Small intestine (tissue), 16 donors: ENCODE measurements at places on chromosomes 7 and 10. TPM values are rescaled to one million over a fixed set of nuclear protein-coding genes. Genes with fewer than 3 reads are reported as not detected.
A peak's percentile ranks its signal among the peaks of the same experiment; 100 is the strongest.

Gene GJC3
- not detected for polyA plus RNA-seq

Gene ERVW-1
- polyA plus RNA-seq = not detected

Gene NANOS1
- polyA plus RNA-seq = not detected

Gene ANKRD1
- polyA plus RNA-seq = 0.12 TPM

Gene PCDH15
- 0.12 TPM for polyA plus RNA-seq

Gene CRTAC1
- 2.3 TPM for polyA plus RNA-seq

Gene SOSTDC1
- 1.1 TPM for polyA plus RNA-seq

Gene SHH
- 0.27 TPM for polyA plus RNA-seq

Gene DPY19L1
- 2.2 TPM for polyA plus RNA-seq

Gene UCMA
- not detected for polyA plus RNA-seq

Gene NKX2-3
- 10.0 TPM for polyA plus RNA-seq

Gene SLC25A40
- polyA plus RNA-seq = 37.5 TPM

Gene GDF10
- polyA plus RNA-seq = 0.63 TPM

Gene FAM237B
- polyA plus RNA-seq = not detected

DNA sequence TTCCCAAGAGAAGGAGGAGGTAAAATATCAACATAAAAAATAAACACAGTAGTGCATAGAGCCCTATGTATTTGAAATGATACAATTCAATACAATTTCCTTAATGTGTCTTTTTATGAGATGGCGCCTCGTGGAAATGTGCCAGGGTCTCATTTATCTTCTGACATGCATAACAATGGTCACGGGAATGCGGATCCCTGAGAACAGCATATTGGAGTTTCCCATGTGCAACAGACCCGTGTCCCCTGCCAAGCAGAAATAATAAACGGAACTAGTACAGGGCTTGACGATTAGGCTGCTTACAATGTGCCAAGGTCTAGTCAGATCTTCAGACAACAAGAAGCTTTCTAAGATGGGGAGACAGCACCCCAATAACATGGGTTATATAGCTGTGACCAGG, 217.9 kb downstream of the ARHGAP21 start:
- H3K36me3 ChIP-seq = peaks cover 44% of the 10 kb centered on the region
- DNase-seq = no peak
- H3K4me1 ChIP-seq = no peaks in the 10 kb centered on the region
- no peak overlapping the region for H3K27ac ChIP-seq

DNA sequence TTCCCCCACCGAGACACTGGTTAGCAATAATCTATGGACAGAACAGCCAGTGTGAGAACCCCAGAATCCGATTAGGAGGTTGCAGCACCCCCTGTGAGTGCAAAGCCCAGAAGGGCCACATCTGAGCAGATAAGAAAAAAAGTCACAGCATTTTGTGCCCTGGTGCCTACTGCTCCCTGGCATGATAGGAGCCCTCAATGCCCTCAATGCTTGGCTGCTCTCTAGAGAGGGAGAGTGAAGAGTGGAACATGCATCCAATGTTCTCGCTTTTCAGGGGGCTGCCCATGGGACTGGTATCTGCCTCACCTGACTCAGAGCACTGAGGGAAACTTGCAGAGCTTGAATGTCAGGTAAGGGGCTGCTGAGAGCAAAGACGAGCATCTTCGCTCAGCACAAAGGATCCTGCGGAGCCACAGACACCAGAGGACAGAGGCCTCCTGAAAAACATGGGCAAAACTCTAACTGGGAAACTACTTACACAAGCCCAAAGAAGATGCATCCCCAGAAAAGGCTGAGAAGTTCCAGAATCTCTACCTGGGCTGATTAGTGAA, 98.0 kb upstream of the FAM20C start:
- no peak overlapping the region for H3K27ac ChIP-seq
- DNase-seq = no peak
- no peaks in the 10 kb centered on the region for H3K36me3 ChIP-seq
- no peaks in the 10 kb centered on the region for H3K4me1 ChIP-seq
- H3K27me3 ChIP-seq = no peaks in the 10 kb centered on the region

GRCh38 chr10:31918671-31919409, 9.8 kb downstream of the ARHGAP12 start:
- DNase-seq = no peak
- H3K4me3 ChIP-seq = no peak overlapping the region
- H3K27me3 ChIP-seq = no peaks in the 10 kb centered on the region
- H3K27ac ChIP-seq = no peak overlapping the region
- no peaks in the 10 kb centered on the region for H3K36me3 ChIP-seq
- no peaks in the 10 kb centered on the region for H3K4me1 ChIP-seq

GRCh38 chr10:104784452-104784851, 143.4 kb downstream of the SORCS3 start:
- H3K27me3 ChIP-seq = no peaks in the 10 kb centered on the region
- H3K4me1 ChIP-seq = no peaks in the 10 kb centered on the region
- H3K4me3 ChIP-seq = no peak overlapping the region
- no peak for DNase-seq
- no peak overlapping the region for H3K27ac ChIP-seq

DNA sequence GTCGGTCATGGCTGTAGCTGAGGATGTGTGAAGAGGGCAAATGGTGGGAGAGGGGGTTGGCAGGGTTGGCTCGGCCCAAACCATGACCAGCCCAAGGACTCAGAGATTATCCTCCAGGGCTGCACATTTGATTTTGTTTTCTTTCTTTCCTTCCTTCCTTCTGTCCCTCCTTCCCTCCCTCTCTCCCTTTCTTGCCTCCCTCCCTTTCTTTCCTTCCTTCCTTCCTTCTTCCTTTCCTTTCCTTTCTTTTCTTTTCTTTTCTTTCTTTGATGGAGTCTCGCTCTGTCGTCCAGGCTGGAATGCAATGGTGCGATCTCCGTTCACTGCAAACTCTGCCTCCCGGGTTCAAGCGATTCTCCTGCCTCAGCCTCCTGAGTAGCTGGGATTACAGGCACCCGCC, 3.8 kb downstream of the SSC4D start:
- DNase-seq = no peak
- no peaks in the 10 kb centered on the region for H3K36me3 ChIP-seq
- no peak overlapping the region for H3K27ac ChIP-seq
- H3K4me3 ChIP-seq = no peak overlapping the region

DNA sequence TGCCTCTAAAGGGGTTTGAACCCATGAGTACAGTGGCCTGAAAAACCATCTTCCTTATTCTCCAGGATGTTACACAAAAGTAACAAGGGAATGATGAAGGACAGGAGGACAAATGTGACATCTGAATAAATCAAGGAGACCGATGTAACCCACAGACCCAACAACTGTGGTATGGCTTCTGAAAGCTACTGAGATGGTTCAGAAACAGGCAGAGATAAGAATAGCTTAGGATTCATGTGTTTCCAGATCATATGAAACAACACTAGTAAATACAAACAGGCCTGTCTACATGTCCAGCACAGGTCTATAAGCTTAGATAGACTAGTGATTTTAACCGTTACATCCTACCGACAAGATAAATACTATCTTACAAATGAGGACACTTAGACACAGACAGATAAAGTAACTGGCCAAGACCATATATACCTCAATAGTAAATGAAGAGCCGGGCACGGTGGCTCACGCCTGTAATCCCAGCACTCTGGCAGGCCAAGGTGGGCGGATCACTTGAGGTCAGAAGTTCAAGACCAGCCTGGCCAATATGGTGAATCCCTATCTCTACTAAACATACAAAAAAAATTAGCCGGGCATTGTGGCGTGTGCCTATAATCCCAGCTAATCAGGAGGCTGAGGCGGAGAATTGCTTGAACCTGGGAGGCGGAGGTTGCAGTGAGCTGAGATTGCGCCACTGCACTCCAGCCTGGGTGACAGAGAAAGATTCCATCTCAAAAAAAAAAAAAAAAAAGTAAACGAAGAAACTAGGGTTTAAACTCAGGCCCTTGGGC, 88.7 kb downstream of the SORBS1 start:
- DNase-seq = no peak
- H3K4me3 ChIP-seq = no peak overlapping the region

DNA sequence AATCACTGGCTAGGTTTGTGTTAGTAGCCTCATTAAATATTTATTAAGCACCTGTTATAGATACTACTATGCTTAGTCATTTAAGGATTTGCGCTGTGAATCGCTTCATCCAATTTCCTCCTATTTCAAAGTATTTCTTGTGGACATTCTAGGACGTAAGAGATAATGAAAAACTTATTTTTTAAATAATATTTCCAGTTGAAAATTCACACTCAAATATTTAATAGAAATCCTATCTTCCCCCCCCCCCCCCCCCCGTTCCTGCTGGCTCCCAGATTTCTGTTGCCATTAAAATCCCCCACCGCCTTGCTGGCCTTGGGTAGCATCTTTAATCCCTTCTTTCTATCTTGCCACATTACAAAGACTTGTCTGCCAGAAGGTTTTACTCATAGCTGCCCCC, 6.0 kb downstream of the INSYN2A start:
- peaks cover 4% of the 10 kb centered on the region for H3K4me1 ChIP-seq
- no peak for DNase-seq
- H3K27ac ChIP-seq = no peak overlapping the region
- H3K4me3 ChIP-seq = no peak overlapping the region
- H3K27me3 ChIP-seq = peaks cover 5% of the 10 kb centered on the region

GRCh38 chr7:33986951-33987947, 81.9 kb downstream of the BMPER start:
- no peak for DNase-seq
- H3K36me3 ChIP-seq = no peaks in the 10 kb centered on the region
- H3K4me3 ChIP-seq = no peak overlapping the region
- H3K27ac ChIP-seq = no peak overlapping the region
- no peaks in the 10 kb centered on the region for H3K4me1 ChIP-seq

DNA sequence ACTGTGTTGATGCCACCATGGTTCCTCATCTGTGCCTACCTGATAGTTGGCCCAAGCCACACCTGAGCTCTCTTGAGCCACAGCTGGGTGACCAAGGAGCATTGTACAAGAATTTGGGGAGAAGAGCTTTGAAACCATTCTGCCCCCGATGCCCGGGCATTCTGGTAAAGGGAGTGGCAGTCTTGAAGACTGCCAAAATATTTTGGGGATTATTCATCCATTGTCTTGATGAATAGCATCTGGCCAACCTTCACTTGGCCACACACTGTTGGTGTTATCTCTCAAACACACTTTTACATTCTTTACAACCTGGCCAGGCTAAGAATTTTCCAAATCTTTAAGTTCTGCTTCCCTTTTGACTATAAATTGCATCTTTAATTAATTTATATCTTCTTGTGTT, 113.1 kb upstream of the PCBD1 start:
- no peaks in the 10 kb centered on the region for H3K4me1 ChIP-seq
- H3K27ac ChIP-seq = no peak overlapping the region
- no peak for DNase-seq
- H3K27me3 ChIP-seq = peaks cover 4% of the 10 kb centered on the region
- no peaks in the 10 kb centered on the region for H3K36me3 ChIP-seq

- H3K4me3 ChIP-seq = no peak overlapping the region
- no peaks in the 10 kb centered on the region for H3K36me3 ChIP-seq
- H3K27ac ChIP-seq = no peak overlapping the region
- H3K27me3 ChIP-seq = no peaks in the 10 kb centered on the region
Observed at GRCh38 chr7:21076574-21076973, 289.9 kb upstream of the SP8 start.

DNA sequence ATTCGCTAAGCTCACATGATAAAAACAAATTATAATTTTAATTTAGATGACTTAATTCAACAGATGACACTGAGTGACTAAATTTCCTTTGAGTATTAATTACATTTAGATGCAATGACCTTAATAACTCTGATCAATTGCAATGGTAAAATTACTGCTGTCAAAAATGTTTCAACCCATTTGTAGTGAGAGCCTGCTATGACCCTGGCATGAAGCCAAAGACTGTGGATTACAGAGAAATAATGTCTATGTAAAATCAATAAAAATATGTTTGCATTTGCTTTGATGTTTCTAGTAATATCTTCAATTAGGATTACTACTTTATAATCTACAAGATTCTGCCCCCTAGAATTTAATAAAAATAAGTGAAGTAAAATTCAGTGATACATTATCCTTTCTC, 15.6 kb downstream of the MKX start:
- H3K27me3 ChIP-seq = no peaks in the 10 kb centered on the region
- H3K4me1 ChIP-seq = no peaks in the 10 kb centered on the region
- H3K36me3 ChIP-seq = no peaks in the 10 kb centered on the region

GRCh38 chr7:378041-378420, 88.1 kb downstream of the FOXL3 start:
- no peak overlapping the region for H3K4me3 ChIP-seq
- no peak for DNase-seq
- H3K27me3 ChIP-seq = no peaks in the 10 kb centered on the region
- H3K27ac ChIP-seq = no peak overlapping the region
- H3K4me1 ChIP-seq = peaks cover 54% of the 10 kb centered on the region

DNA sequence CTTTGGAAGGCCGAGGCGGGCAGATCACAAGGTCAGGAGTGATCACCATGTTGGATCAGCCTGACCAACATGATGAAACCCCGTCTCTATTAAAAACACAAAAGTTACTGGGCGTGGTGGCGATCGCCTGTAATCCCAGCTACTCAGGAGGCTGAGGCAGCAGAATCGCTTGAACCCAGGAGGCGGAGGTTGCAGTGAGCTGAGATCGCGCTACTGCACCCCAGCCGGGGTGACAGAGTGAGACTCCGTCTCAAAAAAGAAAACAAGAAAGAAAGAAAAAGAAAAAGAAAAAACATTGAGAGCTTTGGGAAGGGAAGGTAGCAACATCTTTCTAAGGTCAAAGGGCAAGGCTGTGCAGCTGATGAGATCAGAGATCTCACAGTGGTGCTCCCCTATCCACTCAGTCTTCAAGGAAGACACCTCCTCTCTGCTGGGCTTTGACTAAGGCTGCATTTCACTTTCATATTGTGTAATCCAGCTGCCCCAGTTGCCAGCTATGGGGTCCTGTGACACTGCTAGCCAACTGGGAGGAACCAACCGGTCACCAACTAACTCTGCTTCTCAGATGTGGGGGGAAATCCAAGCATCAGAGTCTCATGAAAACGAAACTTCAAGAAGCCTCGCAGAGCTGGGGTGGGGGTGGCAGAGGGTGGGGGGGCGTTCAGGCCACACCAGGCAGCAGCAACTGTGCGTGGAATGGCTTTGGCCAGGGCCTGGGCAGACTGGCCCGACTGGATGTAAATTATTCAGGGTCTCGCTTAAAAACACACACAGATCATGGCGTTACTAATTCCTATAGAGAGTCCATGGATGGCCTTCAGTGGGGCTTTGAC, 1.5 kb downstream of the IL15RA start:
- H3K4me3 ChIP-seq = peak overlapping the region; percentile 91
- H3K36me3 ChIP-seq = no peaks in the 10 kb centered on the region
- peaks cover 5% of the 10 kb centered on the region for H3K4me1 ChIP-seq
- peaks cover 5% of the 10 kb centered on the region for H3K27me3 ChIP-seq
- H3K27ac ChIP-seq = peak overlapping the region; percentile 92

- no peaks in the 10 kb centered on the region for H3K4me1 ChIP-seq
- no peaks in the 10 kb centered on the region for H3K27me3 ChIP-seq
Observed at GRCh38 chr10:23013581-23014335, 81.6 kb upstream of the MSRB2 start.

DNA sequence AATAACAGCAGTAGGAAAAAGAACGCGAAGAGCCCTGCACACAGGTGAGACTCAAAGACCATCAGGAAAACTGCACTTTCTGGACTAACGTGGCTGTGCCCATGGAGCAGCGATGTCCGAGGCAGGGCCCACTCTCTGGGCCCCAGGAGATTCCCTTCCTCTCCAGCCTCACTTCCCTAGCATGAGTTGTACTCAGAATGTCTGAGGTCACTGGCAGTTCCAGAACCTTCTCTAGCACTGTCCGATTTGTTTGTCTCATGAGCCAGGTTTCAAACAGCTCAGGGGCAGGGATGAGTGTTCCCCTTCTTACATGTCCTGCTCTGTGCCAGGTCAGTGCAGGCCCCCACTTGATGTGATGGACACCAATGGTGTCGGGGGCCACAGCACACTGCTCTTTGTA, 484.2 kb downstream of the PTPRN2 start:
- no peak overlapping the region for H3K4me3 ChIP-seq
- no peaks in the 10 kb centered on the region for H3K27me3 ChIP-seq
- H3K27ac ChIP-seq = no peak overlapping the region
